Muscle of leg (tissue), 16 donors: ENCODE measurements at places on chromosomes 3 and 15. TPM values are rescaled to one million over a fixed set of nuclear protein-coding genes. Genes with fewer than 3 reads are reported as not detected.

Gene IRAK2
- total RNA-seq = 0.80 TPM

Gene FAM107A
- 0.84 TPM for total RNA-seq

Gene ZPLD1
- total RNA-seq = under 0.01 TPM

Gene MAGI1
- 14.1 TPM for total RNA-seq

Gene KLHL6
- total RNA-seq = 1.5 TPM

Gene ZNF619
- total RNA-seq = 4.3 TPM

Gene GUCA1C
- not detected for total RNA-seq

Gene SNX33
- total RNA-seq = 12.3 TPM

Gene HCLS1
- total RNA-seq = 4.1 TPM

- DNase-seq = no peak
Measured at GRCh38 chr3:37136067-37136466, 38.3 kb downstream of the LRRFIP2 start.

GRCh38 chr3:43770426-43771103 lies 79.8 kb downstream of the ABHD5 start:
- DNase-seq = peak; percentile 24

DNA sequence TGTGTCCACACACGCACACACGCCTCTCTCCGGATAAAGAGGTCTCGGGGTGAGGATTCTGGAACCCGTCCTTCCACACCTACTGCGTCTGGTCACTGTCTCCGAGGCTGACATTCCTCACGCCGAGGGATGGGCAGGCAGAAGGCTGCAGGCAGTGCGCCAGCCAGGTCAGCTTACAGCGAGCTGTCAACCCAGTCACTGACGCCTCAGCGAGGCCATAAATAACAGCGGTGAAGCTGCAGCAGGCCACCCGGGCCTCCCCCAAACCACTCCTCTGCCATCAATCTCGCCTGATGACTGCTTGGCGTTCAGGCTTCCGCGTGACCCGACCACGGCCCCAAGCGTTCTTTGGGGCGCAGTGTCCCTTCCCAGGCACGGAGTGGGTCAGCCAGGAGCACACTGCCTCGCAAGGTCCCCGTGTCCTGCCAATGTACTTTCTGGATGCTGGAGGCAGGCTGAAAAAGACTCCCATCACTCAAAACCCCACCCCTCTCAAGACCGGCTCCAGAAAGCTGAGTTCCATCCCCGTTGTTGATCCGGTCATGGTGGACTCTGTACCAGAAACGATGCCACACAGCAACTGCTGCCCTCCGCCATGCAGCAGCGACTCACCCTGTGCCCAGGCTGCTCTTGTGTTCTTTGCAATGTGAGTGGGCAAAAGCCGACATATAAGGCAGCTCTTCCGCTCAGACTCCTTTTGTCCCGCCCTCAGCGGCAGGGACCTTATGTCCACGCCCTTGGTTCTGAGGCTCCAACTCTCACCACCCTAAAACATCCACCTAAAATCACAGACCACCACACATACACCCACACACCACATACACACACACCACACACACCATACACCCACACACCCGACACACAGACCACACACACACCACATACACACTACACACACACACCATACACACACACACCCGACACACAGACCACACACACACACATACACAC lies 27.1 kb downstream of the CPN2 start:
- peak; percentile 79 for DNase-seq

GRCh38 chr3:13570391-13571194 lies 21.7 kb downstream of the FBLN2 start:
- DNase-seq = no peak

- DNase-seq = peak; percentile 94
Measured at GRCh38 chr3:149449182-149449581, 25.3 kb upstream of the TM4SF4 start.

GRCh38 chr3:99069973-99070372 lies 168.5 kb upstream of the DCBLD2 start:
- no peak for DNase-seq

DNA sequence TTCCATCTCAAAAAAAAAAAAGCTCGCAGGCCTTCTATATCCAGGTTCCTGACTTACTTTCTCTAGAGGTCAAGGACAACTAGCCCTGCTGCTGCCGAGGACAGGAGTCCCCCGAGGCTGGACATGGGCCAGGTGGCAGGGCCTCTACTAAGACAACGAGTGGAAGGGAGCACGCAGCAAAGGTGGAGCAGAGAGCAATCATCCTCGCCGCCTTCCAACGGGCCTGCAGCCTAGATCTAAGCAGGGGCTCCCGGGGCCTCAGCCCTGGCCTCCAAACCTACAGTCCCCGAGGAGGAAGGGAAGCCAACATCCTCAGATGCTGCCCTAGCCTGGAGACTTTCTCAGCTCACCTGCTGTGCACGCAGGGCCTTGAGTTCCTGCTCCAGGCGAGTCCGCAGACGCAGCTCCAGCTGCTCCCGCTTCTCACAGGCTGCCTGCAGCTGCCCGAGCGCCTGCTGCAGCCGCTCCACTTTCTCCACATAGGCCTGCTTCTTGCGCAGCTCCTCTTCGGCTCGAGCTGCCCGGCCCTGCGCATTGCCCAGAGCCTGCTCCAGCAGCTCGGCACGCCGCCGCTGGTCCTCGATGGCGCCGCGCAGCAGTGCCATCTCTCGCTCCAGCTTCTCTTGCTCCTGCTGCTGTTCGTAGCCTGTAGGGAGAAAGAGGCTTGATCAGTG lies 12.9 kb downstream of the AMOTL2 start:
- DNase-seq = peak; percentile 74

DNA sequence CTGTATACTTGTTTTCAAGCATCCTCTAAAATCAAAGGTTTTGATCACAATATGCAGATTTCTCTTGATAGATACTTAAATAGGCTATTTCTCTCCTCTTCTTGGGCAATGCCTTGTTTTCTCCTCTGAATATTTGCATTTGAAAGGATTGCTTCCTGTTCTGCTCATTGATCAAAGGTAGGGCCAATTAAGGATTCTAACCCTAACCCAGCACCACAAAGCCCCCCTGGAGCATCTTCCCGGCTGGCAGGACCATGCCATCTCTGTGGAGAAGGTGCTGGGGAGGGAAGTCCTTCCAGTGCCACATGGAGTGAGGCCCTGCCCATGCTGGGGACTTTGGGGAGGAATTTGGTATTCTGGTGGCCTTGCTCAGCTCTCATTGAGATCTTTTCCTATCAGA lies 11.3 kb upstream of the NIPA2 start:
- no peak for DNase-seq

DNA sequence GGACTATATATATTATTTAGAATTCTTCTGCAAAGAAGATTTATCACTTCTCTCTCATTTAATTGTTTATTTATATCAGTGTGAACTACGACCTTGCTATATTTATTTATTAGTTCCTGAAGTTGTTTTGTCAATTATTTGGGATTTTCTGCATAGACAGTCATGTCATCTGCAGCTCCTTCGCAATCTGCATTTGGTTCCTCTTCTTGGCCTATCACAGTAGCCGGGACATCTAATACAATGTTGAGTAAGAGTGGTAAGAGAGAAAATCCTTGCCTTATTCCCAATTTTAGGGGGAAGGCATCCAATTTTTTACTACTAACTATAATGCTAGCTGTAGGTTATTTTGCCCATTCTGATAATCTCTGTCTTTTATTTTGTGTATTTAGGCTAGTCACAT lies 39.4 kb downstream of the FOXL2 start:
- DNase-seq = no peak

DNA sequence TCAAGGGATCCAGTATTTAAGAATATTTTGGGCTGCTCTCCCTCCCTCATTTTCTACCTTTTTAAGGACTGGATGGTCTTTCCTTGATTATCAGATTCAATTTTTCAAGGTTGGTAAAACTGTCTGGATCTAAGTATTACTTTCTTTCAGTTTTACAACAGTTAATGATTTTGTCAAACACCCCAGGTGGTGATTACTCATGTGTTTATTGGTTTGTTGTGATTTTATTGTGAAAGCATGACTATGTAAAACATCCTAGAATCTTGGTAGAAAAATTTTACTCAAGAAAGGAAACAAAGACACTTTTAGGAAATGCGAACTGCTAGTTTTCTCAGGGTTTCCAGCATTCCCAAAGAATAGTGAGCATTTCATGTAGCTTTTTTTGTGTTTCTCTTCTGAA lies 7.3 kb downstream of the GTF2E1 start:
- DNase-seq = no peak

DNA sequence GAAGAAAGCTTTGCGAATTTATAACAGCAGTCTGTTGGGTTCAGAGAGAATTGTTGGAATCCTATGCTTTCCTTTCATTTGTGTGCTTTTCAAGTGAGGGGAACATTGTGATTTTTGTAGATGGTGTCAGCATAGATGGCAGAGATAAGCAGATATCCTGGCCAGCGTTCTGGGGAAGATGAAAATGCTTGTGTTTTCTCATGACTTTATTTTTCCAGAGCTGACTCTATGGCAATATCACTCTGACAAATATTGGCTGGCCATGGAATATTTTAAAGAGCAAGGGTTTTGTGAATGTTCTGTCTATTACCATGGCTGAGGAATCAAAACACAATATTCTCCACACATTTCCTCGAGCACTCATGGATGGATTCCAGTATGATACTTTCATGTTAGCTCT lies 108.8 kb downstream of the MITF start:
- DNase-seq = peak; percentile 81

GRCh38 chr15:42918047-42918446 lies 2.5 kb downstream of the TTBK2 start:
- no peak for DNase-seq

DNA sequence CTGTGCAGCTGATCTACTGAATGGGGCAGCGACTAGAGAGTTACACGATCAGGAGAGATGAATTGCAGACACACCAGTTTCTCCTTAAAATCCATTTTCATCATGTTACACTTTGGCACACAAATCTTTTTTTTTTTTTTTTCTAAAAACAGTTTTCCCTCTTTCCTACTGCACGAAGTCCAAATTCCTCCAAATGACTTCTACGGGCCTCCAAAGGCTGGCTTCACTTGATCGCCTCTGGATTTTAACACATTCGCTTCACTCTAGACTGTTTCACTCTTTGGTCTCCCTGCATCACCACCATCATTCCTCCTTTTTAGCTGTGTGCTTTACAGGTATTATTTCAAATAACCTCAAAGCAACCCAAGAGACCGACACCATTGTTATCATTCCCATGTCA lies 268.6 kb downstream of the RORA start:
- peak; percentile 80 for DNase-seq

- no peak for DNase-seq
Measured at GRCh38 chr15:101491734-101492640, 2.5 kb upstream of the PCSK6 start.

- no peak for DNase-seq
Measured at GRCh38 chr3:65958216-65958615, 80.5 kb downstream of the MAGI1 start.

GRCh38 chr15:50181969-50182218 lies at the start of gene SLC27A2:
SLC27A2 (plus strand) TSS chr15:50182196; CDS start chr15:50182428, 232 bp downstream.
- no peak for DNase-seq
